ENCODE measurements at places on chromosomes 5 and 9. TPM values are rescaled to one million over a fixed set of nuclear protein-coding genes. Genes with fewer than 3 reads are reported as not detected.
A peak's percentile ranks its signal among the peaks of the same experiment; 100 is the strongest.

Gene IL31RA
- not detected for polyA plus RNA-seq

Gene ZNF879
- polyA plus RNA-seq, result 2.5 TPM

Gene SEC24A
- 23.3 TPM for polyA plus RNA-seq

Gene CCDC192
- polyA plus RNA-seq, result 0.07 TPM

DNA sequence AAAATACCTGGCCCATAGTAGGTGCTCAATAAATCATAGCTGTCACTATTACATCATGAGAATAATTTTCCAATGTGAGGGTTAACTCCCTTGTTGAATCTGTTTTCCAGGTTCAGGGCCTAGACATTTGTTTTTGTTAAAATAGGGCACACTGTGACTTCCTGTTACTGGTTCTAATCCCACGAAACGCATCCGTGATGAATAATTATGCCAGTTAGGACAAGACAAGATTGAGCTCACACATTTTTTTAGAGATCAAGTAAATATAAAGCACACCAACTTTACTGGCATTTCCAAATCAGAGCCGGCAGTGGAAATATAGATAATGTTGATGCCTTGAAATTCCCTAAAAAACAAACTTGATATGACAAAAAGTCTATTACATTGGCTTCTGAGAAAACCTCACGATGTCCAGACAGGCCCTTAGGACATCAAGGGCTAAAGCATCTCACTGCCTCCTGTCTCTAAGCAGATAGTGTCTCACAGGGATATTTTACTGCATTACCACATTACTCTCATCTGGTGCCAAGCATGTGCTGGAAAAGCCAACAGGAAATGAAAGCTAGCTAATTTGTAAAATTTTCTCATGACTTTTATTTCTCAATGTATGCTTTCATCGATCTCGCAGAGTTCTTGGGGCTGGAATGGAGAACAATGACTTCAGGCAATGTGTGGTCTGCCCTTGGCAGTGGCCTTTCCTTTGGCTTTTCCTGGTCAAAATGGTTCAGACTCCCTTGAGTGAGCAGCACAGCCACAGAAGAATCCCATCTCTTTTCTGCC lies 414.3 kb upstream of the PAPPA start:
- no peak for DNase-seq
- H3K36me3 ChIP-seq, result no peaks in the 10 kb centered on the region
- H3K4me1 ChIP-seq, result no peaks in the 10 kb centered on the region
- H3K27ac ChIP-seq, result no peak overlapping the region

- no peaks in the 10 kb centered on the region for H3K4me1 ChIP-seq
- no peak overlapping the region for H3K27ac ChIP-seq
- H3K27me3 ChIP-seq, result no peaks in the 10 kb centered on the region
- no peaks in the 10 kb centered on the region for H3K36me3 ChIP-seq
- H3K4me3 ChIP-seq, result no peak overlapping the region
These were observed 597.3 kb downstream of the PRELID2 start for GRCh38 chr5:145237843-145238242.

- H3K27ac ChIP-seq, result no peak overlapping the region
- H3K36me3 ChIP-seq, result no peaks in the 10 kb centered on the region
These were observed 9.6 kb downstream of the TMOD1 start for GRCh38 chr9:97510797-97511654.

Gene PCDHB10
- polyA plus RNA-seq, result 1.3 TPM

- DNase-seq, result no peak
- H3K27ac ChIP-seq, result no peak overlapping the region
- H3K4me3 ChIP-seq, result no peak overlapping the region
- H3K36me3 ChIP-seq, result no peaks in the 10 kb centered on the region
These were observed 72.7 kb upstream of the IER5L start for GRCh38 chr9:129250786-129251185.

Gene RPL12
- 2,885 TPM for polyA plus RNA-seq

DNA sequence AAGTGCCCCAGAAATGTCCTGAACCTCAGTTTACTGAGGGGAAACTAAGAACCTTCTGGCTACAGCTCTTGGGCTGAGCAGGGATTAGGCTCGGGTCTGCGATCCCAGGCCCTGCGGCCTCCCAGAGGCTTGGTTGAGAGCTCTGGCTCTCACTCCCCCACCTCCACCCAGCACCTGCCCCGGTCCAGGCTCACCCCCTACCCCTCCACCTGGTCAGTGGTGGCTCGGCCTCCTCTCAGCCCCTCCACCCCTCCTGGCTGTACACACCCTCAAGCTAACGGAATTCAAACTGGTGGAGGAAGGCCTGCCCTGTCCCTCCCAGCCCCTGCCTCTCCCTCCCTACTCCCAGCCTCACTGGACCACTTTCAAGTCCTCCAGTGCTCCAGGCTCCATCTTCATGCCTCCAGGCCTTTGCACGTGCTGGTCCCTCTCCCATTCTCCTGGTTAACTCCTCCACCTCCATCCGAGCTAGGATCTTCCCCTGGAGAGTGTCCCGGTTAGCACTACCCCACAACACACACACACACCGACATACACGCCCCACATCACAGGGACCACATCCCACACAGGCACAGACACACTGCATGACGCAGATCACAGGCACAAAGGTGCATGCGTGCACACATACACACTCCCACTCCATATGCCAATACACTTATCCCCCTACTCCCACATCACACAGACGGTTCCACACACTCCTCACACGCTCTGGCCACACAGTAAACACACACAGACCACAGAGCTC lies 130.9 kb downstream of the C9orf50 start:
- H3K4me3 ChIP-seq, result no peak overlapping the region
- peaks cover 2% of the 10 kb centered on the region for H3K4me1 ChIP-seq
- no peak for DNase-seq
- H3K36me3 ChIP-seq, result no peaks in the 10 kb centered on the region
- H3K27me3 ChIP-seq, result no peaks in the 10 kb centered on the region

Gene BTNL9
- 4.5 TPM for polyA plus RNA-seq

GRCh38 chr9:129464972-129465833 lies 155.7 kb downstream of the C9orf50 start:
- peaks cover 2% of the 10 kb centered on the region for H3K4me1 ChIP-seq
- DNase-seq, result no peak
- H3K27ac ChIP-seq, result no peak overlapping the region
- H3K27me3 ChIP-seq, result no peaks in the 10 kb centered on the region
- no peak overlapping the region for H3K4me3 ChIP-seq

DNA sequence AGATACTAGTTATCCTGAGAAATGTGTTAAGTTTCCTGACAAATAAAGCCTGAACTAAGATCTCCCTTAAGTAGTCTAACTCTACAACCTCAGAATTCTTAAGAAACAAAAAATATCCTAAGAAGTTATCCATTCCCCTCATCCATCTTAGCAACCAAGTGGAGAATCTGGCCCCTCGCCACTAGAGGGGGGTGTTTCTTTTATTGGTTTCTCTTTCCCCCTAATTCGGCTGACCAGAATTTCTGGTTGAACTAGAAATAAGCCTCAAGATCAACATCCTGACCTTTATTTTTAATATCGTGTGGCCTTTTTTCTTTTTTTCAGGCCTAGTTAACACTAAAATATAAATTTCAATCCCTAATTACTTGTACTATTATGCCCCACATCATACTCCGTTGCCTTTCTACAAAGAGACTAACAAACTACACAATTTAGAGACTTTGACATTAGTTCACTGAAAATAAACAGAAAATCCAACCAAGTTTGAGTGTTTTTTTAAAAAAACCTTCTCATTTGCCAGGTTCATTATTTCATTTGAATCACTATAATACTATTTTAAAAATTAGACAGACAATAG lies 14.3 kb upstream of the NR4A3 start:
- DNase-seq, result peak; percentile 73
- no peak overlapping the region for H3K27ac ChIP-seq
- H3K4me3 ChIP-seq, result no peak overlapping the region
- H3K36me3 ChIP-seq, result no peaks in the 10 kb centered on the region

GRCh38 chr9:123364241-123364824 lies 8.3 kb downstream of the CRB2 start:
- H3K27me3 ChIP-seq, result no peaks in the 10 kb centered on the region
- H3K4me3 ChIP-seq, result no peak overlapping the region
- H3K4me1 ChIP-seq, result no peaks in the 10 kb centered on the region
- no peaks in the 10 kb centered on the region for H3K36me3 ChIP-seq
- H3K27ac ChIP-seq, result no peak overlapping the region

Gene NMUR2
- polyA plus RNA-seq, result not detected

DNA sequence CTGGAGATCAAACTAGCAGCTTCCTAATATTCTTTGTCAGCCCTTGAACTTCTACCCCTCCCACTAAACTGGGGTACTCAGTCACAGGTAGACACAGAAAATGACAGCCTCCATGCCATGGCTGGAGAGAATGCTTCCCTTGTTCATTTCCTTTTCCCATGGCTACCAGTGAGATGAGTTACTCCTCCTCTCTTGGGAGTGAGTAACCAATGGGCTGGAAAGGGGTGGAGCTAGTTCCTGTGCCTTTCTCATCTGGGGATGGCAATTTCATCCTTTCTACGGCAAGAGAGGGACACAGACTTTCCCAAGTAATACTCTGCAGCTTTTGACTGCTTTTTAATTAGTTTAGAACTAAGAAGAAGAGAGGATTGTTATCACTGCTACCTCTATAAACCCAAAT lies 1045.6 kb upstream of the WWC1 start:
- H3K4me3 ChIP-seq, result no peak overlapping the region
- DNase-seq, result no peak
- no peak overlapping the region for H3K27ac ChIP-seq
- H3K36me3 ChIP-seq, result no peaks in the 10 kb centered on the region

Gene SPATA31C1
- not detected for polyA plus RNA-seq

DNA sequence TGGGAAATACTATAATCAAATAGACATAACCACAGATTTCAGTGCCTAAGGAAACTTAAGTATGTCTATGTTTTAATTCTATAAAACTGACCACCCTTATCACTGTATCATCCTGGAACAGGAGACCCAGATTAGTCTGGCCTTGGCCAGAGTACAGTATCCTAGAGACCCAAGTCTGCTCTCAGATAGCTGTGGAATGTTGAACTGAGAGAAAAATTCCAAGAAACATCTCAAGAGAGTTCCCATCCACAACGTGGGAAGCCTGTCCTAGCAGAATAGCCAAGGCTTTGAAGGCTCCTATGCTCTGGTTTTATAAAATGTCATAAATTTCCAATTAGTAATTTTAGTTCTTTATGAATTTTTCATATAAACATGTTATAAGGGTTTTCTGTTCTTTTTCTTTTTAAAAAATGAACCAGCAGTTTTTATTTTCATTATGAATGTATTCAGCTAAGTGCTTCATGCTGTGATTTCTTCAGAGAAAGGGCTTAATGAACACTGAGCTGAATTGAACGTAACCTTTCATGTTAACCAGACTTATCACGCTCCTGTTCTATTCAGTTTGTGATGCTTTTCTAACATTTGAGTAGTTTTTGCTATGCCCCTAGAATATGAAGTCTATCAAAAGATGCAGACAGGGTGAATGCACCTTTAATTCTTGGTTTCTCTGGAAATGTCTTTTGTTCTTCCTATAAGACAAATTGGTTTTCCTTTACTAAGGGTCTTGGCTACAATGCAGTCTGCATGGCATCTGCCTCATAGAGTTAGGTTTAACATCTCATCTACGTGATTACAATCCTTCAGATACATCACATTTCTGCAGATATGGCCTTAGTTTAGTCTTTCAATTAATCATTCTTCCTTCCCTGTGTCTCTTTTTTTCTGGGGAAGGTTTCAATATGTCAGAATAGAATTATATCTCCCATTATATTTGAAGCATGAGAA lies 230.8 kb downstream of the CYLC2 start:
- no peak for DNase-seq
- H3K27ac ChIP-seq, result no peak overlapping the region
- no peaks in the 10 kb centered on the region for H3K27me3 ChIP-seq
- H3K36me3 ChIP-seq, result no peaks in the 10 kb centered on the region

DNA sequence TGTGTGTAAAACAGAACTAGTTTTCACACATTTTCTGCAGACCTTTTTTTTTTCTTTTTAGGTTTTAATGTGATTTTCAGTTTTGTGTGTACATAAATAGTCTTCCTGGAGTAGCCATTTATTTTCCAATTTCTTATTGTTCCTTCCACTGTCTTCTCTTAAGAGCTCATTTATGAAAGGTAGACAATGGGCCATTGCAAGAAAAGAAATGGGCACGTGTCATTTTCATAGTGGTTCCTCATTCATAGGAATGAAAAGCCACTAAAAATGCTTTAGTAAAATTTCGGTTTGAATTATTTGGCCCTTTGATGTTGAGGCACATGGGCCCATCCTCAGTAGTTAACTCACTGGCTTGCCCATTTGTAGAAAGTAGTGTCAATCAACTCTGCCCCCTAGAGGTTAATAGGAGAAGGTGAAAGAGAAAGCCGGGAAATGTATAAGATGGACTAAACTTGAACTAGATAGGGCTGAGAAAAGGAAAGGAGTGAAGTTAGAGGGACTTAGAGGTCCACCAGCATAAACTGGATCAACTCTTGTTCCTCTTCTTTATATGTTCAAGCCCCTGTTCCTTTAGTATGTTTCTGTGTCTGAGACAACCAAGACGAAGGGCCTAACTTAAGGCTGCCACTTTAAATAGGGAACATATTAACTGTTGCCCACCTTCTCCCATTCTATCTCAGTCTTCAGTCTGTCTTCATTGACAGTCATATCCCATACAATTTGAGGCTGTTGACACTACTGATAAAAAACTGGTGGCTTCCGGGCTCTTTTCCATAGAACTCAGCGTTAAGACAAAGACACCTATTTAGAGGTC lies 72.6 kb downstream of the SMARCA2 start:
- H3K4me1 ChIP-seq, result no peaks in the 10 kb centered on the region
- H3K27me3 ChIP-seq, result no peaks in the 10 kb centered on the region

Gene PCDHGB5
- 0.27 TPM for polyA plus RNA-seq

- H3K4me3 ChIP-seq, result no peak overlapping the region
- no peak for DNase-seq
- no peaks in the 10 kb centered on the region for H3K27me3 ChIP-seq
- H3K27ac ChIP-seq, result no peak overlapping the region
- no peaks in the 10 kb centered on the region for H3K36me3 ChIP-seq
These were observed 116.9 kb upstream of the MTAP start for GRCh38 chr9:21685502-21685901.

- H3K36me3 ChIP-seq, result no peaks in the 10 kb centered on the region
- no peak for DNase-seq
- no peak overlapping the region for H3K27ac ChIP-seq
- no peaks in the 10 kb centered on the region for H3K4me1 ChIP-seq
These were observed 8.4 kb downstream of the DCANP1 start for GRCh38 chr5:135438636-135439221.

DNA sequence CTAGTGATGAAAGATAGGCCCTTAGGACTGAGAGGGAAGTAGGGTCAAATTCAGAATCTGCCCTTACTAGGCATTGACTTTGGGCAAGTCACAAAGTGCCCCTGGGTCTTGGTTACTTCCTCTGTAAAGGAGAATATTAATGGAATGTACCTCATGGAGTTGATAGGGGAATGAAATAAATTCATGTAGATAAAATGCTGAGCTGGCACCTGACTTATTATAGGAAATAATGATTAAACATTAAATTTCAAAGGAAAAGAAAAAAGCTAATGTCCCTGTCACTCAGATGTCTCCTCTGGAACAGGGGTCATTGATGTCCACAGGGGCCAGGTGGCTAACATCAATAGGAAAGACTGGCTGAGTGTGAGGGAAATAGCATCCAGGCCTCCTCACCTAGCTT lies 321.4 kb downstream of the TRIM32 start:
- H3K27ac ChIP-seq, result no peak overlapping the region
- no peaks in the 10 kb centered on the region for H3K36me3 ChIP-seq
- H3K4me1 ChIP-seq, result no peaks in the 10 kb centered on the region
- no peaks in the 10 kb centered on the region for H3K27me3 ChIP-seq
- no peak for DNase-seq
- no peak overlapping the region for H3K4me3 ChIP-seq
